Activated naive CD8-positive, alpha-beta T cell treated with anti-CD3 and anti-CD28 coated beads, Interleukin-2, amount 10 ng/mL, durations not matched to agents 7 days and 5 days (primary cell): ENCODE measurements at places on chromosomes 3 and 15. TPM values are rescaled to one million over a fixed set of nuclear protein-coding genes. Genes with fewer than 3 reads are reported as not detected.

MKRN3 gene
- 3.0 TPM for total RNA-seq

SOX14 gene
- not detected for total RNA-seq

ACVR2B gene
- 7.6 TPM for total RNA-seq

DUOX2 gene
- not detected for total RNA-seq

WDR93 gene
- total RNA-seq, result not detected

ZFYVE19 gene
- total RNA-seq, result 31.7 TPM

THUMPD3 gene
- 46.6 TPM for total RNA-seq

MKRN2OS gene
- total RNA-seq, result not detected

DGKG gene
- 0.19 TPM for total RNA-seq

PLXNB1 gene
- total RNA-seq, result 6.2 TPM

MESP2 gene
- total RNA-seq, result not detected

CYP1A2 gene
- total RNA-seq, result not detected

ARPP21 gene
- not detected for total RNA-seq

RGMA gene
- 0.30 TPM for total RNA-seq

ROPN1 gene
- total RNA-seq, result not detected

NT5DC2 gene
- 22.3 TPM for total RNA-seq

ACTC1 gene
- not detected for total RNA-seq

ACOX2 gene
- total RNA-seq, result not detected

NOX5 gene
- not detected for total RNA-seq

CTDSPL gene
- total RNA-seq, result 1.3 TPM

PRICKLE2 gene
- not detected for total RNA-seq

ACTRT3 gene
- 0.28 TPM for total RNA-seq

CD200 gene
- total RNA-seq, result 2.1 TPM

ARGFX gene
- total RNA-seq, result not detected

DNASE1L3 gene
- total RNA-seq, result not detected

RAB5A gene
- total RNA-seq, result 63.6 TPM

CGGBP1 gene
- 106 TPM for total RNA-seq

AKAP13 gene
- total RNA-seq, result 198 TPM

LMAN1L gene
- total RNA-seq, result 0.37 TPM

OXTR gene
- 0.42 TPM for total RNA-seq
